Natural killer cell (primary cell): ENCODE measurements at places on chromosomes 3 and 15. TPM values are rescaled to one million over a fixed set of nuclear protein-coding genes. Genes with fewer than 3 reads are reported as not detected.

Gene UBA5
- total RNA-seq = 51.0 TPM

- DNase-seq = no peak
Measured at GRCh38 chr15:93028632-93029213, 60.3 kb downstream of the RGMA start.

DNA sequence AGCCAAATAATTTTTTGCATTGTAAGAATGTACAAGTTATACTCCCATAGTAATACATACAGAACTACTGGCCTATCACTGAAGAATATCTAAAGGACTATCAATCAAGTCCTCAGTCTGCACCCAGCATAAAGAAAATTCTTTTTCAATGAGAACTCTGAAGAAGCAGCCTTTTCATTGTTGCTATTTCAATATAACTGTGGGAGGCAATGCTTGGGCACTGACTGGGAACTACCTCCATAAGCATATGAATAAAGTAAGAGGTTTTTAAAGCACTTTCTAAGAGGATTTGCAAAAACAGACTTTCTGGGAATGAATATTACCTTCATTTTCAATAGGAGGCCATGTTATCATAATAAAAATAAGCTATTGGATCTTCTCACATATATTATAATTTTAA lies 24.6 kb upstream of the NECTIN3 start:
- DNase-seq = no peak

- peak; percentile 27 for DNase-seq
Measured at GRCh38 chr15:64459066-64459781, 1.2 kb upstream of the ZNF609 start.

Gene PLSCR2
- total RNA-seq = not detected

- peak; percentile 70 for DNase-seq
Measured at GRCh38 chr15:41661518-41662225, 1.5 kb downstream of the MGA start.

Gene AADACL2
- total RNA-seq = not detected

DNA sequence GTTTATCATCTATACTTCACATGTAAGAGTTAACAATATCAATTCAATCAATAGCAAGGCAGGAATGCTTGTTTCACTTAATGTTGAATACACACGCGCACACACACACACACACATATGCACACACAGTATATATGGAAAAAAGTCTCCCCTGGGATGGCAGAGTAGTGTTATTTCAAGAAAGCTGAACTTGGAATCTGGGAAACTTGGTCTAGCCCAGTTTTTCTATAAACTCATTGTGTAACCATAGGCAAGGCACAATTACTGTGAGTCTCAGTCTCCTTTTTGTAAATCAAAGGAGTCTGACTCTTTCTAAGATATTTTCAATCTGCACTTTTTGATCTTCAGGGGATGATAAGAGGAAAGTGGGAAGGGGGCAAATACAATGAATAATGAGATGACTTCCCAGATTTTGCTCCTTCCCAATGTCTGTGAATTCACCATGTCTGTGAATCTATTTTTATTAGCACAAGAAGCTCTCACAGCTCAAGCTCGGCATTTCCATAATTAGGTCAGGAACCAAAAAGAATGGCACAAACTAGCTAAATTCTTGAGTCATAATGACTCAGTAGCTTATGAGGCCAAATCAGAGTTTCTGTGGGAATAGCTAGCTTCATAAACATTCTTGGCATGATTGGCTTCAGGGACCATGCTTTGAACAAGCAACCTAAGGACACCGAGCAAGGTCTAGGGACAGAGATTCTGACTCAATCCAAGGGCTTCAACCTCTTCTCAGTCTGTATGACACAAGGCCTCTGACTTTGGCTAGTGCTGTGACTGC lies 227.4 kb upstream of the DCBLD2 start:
- DNase-seq = no peak

Gene ATP13A5
- not detected for total RNA-seq

DNA sequence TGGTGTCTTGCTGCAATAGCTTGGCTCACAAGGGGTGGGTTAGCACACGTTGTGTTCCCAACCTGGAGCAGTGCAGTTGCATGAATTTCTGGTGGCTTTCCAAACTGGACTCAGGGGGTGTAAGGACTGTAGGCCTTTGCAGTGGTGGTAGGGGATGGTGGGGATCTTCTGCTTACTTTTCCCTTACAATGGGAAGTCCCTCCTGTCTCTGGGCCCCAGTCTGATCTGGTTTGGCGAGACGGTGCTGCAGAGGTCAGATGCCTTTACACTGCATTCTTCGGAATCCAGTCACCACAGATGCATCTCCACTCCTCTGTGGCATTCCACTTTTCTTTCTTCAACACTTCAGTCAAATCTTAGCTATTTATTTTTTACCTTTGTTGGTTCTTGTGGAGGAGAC lies 132.1 kb downstream of the DOCK3 start:
- no peak for DNase-seq

DNA sequence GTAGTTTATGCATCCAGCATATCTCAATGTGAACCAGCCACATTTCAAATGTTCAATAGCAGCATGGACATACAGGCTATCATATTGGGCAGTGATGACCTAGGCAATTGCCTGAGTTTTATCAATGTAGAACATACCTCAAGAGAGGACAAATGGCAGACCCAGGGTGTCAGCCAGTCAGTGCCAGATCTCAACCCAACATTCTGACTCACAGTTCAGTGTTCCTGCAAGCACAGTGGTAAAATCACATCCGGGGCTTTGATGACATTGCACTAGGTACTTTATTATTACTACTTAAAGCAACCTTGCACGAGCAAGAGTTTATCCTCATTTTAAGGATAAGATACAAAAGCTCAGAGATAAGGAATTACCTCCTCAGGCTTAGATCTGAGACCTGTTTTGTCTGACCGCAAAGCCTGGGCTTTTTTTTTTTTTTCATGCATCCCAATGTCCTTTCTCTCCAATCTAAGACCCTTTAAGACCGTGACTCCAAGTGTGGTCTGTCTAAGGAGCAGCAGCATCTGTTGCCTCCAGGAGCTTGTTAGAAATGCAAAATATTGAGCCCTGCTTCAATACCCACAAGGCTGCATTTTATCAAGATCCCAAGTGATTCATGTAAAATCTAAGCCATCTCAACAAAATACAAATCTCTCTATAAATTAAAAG lies 60.1 kb downstream of the SLC12A1 start:
- DNase-seq = no peak

DNA sequence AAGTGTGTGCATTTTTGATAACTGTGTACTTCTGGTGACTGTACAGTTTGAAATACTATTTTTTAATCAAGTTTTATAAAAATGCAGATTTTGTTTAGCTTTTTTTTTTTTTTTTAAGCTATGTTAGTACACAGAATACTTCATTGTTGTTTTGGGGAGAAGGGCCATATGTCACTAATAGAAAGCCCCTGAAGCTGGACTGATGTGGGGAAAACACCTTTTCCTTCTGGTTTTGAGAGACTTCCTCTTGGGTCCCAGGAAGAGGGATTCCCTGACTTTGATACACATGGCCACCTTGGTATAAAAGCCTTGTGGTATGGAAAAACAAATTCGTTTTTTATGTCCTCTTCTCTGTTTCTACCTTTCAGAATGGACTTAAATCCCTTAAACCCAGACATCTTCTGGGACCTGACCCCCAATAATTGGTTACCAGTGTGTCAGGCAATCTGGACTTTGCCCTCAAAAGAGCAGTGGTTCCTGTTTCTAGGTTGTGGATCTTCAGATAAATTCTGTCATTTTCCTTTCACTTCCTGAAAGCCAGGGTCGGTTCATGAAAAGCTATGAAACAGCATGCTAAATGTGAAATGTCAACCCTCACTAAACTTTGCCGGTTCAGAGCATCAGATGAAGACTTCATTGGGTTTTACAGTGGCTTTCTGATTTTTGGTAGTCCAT lies 31.1 kb upstream of the BLOC1S6 start:
- DNase-seq = no peak

DNA sequence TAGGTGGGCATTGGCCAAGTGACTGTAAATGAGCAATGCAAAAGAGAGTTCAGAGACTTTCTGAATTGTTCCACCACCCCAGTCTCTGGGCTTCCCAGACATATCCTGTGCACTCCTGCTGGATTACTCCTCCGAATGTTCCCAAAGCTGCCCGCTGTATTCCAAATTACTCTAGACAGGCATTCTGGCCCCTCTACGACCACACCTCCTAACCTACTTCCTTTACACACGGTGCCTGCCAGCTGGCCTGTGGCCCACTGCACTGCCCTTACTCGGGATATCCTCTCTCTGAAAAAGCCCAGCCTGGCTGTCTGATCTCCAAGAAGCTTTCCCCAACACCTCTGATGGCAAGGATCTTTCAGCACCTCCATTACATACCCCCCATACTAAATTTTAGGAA lies 66.6 kb downstream of the DUT start:
- no peak for DNase-seq

- DNase-seq = no peak
Measured at GRCh38 chr3:190566043-190566933, 52.4 kb downstream of the IL1RAP start.
